ENCODE measurements at places on chromosomes 5 and 9.

DNA sequence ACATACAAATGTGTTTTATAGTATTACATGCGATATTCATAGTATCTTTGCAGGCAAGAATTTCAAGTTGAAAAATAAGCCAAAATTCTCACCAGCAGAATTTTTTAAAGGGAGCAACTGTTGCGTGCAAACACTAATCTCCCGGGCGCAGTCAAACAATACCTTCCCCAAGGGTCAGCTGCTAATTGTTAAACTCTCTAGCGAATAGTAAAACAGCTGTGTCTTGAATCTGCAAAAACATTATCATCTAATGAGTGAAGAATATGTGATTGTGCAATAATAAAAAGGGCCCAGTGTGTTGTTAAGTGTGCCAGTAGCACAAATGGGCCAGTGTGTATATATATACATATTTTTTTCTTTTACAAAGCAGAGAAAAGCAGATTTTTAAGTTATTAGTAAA, 131.4 kb downstream of the CCDC192 start:
- DNase-seq = no peak

GRCh38 chr5:25033658-25034057, 388.9 kb upstream of the CDH10 start:
- DNase-seq = no peak

GRCh38 chr5:7960142-7960541, 91.2 kb downstream of the MTRR start:
- no peak for DNase-seq

DNA sequence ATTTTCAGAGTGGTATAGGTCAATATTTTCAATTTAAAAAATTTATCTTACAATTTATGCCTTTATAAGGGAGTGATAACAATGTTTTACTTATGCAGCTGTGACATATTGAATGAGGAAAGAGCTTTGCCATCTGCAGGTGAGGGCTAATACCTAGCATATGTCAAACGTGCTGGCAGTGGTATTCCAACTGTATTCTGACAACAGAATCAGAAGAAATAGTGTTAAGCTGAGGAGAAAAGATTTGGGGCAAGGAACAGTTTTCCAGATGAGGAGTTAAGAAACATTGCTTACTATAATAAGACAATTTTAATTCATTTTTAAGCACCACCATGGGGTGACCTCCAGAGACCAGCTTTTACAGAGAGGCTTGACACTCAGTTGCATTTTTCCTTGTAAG, 267.8 kb upstream of the ZNF608 start:
- no peak for DNase-seq

- no peak for DNase-seq
Measured at GRCh38 chr5:40410231-40410861, 269.4 kb upstream of the PTGER4 start.

DNA sequence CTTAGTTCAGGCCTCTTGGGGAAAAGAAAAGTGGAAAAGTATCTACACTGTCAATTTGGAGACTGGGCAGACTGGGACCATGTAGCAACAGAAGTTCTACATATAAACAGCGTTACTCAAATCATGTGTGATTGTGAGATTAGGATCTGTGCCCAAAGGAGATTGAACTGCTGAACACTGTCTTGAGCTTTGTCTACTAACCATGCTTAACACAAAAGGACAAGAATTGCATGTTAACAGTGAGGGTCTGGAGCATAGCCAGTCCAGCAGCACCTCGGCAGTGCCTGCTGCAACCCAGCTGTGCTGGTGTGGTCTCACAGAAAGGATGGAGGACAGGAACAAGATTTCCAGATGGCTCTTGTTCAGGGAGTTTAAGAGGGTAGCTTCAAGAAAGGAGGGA, 5.7 kb downstream of the PAM start:
- DNase-seq = no peak

DNA sequence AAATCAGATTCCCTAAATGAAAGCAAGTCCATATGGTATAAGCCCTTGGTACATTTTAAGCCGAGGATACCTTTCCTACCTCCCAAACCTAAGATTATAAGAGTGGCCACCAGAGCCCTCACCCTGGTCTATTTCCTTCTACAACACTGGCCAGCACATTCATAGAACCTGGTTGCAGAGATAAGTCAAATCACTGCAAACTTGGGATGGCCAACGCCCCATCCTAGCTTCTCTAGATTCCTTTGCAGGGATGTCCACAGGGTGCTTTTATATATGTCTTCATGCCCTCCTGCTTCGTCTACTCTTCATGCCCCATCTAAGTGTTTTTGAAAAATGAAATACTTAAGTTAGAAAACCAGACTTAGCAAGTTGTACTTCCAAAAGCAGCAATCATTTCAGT, 41.8 kb downstream of the SH3RF2 start:
- DNase-seq = no peak

DNA sequence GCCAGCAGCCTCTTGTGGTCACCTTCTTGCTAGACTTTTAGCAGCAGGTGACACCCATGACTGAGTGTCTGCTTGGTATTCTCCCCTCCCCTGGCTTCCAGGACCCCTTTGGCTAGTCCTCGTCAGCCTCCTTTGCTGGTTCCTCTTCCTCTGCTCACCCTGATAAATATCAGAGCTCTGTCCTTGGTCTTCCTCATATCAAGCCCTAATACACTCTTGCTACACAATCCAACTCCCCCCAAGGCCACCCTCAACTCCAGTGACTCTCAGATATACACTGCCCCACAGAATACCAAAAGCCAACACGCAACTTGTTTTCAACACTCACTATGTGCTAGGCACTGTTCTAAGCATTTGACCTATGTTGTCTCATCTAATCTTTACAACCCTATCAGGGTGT, 30.3 kb upstream of the LCP2 start:
- no peak for DNase-seq

DNA sequence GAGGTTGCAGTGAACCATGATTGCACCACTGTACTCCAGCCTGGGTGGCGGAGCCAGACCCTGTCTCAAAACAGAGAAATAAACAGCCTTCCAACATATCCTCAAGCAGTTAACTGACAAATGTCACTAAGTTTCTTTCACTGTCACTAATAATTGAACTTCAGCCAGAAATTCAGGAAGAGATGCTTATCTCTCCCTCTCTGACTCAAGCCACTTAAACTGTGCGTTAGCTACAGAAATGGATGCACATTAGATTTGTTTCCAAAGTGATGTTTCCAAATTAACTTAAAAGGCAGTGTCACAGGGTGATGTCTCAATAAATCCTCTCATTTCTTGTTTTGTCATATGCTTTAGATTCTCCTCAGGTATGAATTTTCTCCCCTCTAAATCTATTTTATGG, 164.9 kb downstream of the KDM4C start:
- DNase-seq = no peak

DNA sequence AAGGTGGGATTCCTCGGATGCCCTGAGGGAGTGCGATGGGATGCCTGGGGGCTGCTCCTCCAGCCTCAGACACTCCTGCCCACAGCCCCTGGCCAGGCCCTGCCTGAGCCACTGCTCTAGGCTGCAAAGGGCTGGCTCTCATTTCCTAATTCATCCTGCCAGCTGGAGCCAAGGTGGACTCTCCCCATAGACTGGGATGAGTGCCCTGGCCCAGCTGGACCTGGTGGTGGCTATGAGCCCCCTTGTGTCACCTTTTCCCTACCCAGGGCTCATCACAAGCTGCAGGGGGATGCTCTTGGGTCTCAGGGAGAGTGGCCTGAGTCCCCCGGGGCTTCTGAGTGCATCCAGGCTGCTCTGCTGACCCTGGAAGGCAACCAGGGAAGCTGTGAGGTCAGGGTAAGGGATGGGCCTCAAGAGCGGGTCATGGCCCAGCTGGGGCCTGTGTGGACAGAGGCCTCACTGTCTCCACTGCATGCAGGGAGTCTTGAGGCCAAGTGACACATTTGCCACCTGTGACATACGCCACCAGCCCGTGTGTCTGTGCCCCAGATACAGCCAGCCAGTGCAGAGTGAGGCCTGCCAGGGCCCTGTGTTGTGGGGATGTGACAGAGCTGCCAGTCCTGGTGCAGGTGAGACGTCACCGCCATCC, 102.7 kb upstream of the IER5L start:
- DNase-seq = no peak

GRCh38 chr5:120320626-120321025, 143.5 kb upstream of the PRR16 start:
- no peak for DNase-seq

GRCh38 chr9:79766091-79766490, 194.3 kb downstream of the TLE4 start:
- DNase-seq = no peak

- DNase-seq = no peak
Measured at GRCh38 chr9:121912812-121913627, 180.1 kb downstream of the TTLL11 start.

GRCh38 chr5:139641116-139642080, 6.8 kb upstream of the CXXC5 start:
- DNase-seq = no peak

DNA sequence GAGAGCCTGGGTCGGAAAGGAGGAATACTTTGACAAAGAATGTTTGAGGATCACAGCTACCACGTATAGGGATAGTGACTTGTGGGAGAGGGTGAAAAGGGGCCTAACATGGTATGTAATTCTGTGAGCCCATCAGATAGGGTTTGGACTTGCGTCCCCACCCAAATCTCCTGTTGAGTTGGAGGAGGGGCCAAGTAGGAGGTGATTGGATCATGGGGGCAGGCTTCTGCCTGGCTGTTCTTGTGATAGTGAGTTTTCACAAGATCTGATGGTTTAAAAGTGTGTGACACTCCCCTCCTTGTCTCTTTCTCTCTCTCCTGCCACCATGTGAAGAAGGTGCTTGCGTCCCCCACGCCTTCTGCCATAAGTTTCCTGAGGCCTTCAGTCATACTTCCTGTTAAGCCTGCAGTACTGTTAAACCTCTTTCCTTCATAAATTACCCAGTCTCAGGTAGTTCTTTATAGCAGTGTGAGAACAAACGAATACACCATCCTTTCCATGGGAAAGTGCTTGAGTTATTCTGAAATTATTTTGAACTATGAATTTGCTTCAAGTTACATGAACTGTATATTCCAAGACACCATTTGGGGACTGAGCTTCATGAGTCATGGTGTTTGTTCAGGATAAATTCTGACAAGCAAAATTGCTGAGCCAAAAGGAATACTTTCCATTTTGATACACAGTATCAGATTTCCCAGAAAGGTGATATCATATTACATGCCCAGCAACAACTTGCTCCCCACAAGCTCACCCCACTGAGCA, 68.8 kb upstream of the SSBP2 start:
- no peak for DNase-seq

- no peak for DNase-seq
Measured at GRCh38 chr9:75604661-75605060, 285.8 kb upstream of the PCSK5 start.

- no peak for DNase-seq
Measured at GRCh38 chr9:7145361-7146069, 387.7 kb downstream of the KDM4C start.

- DNase-seq = no peak
Measured at GRCh38 chr5:617896-618295, 5.8 kb downstream of the CEP72 start.

GRCh38 chr5:140189977-140190871, 15.2 kb downstream of the CYSTM1 start:
- no peak for DNase-seq

Data from amniotic stem cell (primary cell).